ENCODE measurements at places on chromosomes 7 and 10. TPM values are rescaled to one million over a fixed set of nuclear protein-coding genes. Genes with fewer than 3 reads are reported as not detected.

- DNase-seq = no peak
Observed at GRCh38 chr10:25959540-25960232, 25.7 kb downstream of the MYO3A start.

DNA sequence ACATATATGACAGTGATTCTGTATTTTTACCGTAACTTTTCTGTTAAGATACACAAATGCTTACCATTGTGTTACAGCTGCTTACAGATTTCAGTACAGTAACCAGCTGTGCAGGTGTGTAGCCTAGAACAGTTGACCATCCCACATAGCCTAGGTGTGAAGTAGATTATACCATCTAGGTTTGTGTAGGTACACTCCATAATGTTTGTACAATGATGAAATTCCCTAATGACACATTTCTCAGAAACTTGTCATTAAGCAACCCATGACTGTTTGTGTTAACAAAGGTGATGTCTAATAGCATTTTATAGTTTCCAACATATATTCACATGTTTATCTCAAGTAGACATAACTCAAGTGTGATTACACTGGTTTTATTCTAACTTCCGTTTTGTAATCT lies 218.5 kb downstream of the PLXDC2 start:
- no peak for DNase-seq

GRCh38 chr7:132191418-132191817 lies 384.9 kb downstream of the PLXNA4 start:
- peak; percentile 67 for DNase-seq

GRCh38 chr10:21031232-21031795 lies 134.2 kb upstream of the NEBL start:
- DNase-seq = no peak

DNA sequence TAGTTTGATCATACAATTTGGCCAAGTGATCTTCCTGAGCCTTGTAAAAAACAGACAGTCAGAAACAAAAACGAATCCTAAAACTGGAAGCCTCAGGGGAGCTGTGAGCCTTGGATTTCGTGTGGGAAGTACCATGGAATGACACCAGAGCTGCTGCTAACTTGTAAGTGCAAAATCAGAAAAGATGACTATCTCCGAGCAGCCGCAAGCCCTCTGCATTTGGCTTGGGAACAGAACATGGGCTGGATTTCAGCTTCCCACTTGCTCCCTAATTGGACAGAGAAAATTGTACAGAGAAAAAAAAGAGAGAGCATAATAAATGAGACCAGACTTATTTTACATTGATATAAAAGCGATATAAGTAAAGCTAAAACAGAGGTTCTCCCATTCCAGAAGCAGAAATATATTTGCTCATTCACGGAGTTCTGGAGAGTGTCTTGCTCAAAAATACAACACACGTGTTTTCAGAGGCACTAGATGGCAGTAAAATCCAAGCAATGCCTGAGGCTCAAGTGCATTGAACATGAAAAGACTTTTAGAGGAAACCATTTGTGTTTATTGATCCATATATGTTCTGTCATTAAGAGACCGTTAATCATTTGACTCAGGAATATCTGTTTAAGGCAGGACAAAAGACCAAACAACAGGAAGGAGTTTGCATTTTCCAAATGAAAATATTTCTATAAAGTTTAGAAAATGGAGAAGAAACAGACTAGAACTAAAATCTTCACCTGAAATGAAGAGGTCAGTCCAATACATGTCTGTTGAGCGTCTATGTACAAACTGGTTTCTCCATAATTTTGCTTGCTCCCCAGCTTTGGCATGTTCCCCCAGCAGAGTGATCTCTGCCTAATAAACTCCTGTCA lies 78.3 kb upstream of the SLC26A5 start:
- DNase-seq = peak; percentile 68

GRCh38 chr10:5862360-5862961 lies 27.2 kb downstream of the ANKRD16 start:
- DNase-seq = no peak

- DNase-seq = no peak
Observed at GRCh38 chr10:124149189-124150042, 56.0 kb upstream of the CHST15 start.

- no peak for DNase-seq
Observed at GRCh38 chr7:31466036-31466435, 47.9 kb upstream of the ITPRID1 start.

GRCh38 chr7:55912748-55913158 lies 25.5 kb downstream of the ZNF713 start:
- no peak for DNase-seq

- DNase-seq = no peak
Observed at GRCh38 chr10:121157998-121158397, 306.8 kb downstream of the WDR11 start.

- peak; percentile 50 for DNase-seq
Observed at GRCh38 chr10:15293862-15294842, 76.9 kb downstream of the FAM171A1 start.

DNA sequence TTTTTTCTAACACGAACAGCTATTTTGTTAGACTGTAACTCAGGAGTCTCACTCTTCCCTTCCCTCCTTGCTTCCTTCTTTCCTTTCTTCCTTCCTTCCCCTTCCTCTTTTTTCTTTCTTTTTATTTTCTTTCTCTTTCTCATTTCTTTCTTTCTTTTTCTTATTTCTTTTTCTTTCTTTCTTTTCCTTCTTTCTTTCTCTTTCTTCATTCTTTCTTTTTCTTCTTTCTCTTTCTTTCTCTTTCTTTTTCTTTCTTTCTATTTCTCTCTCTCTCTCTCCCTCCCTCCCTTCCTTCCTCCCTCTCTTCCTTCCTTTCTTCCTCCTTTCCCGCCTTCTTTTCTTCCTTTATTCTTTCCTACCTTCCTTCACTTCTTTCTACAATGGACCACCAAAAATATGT lies 1443.0 kb upstream of the LRRTM3 start:
- DNase-seq = no peak

DNA sequence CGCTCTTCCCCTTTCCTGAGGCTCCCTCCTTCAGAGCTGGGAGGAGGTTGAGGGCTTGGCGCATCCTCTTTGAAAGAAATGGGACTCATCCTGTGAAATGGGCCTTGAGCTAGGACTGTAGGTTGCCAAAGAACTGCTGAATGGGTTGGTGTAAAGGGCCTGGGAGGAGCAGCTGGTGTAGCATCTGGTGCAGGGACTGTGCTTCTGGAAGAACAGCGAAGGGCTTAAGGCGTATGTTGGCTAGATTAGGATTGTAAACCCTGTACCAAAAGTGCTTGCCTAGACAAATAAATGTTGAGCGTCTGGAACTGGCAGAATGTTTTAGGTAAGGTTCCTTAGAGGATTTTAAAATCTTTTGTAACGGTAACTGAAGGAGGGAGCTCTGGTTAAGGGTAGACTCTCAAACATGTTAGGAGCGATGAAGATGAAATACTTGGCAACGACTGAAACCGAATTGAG lies 563 bp downstream of the STAM start:
- peak; percentile 51 for DNase-seq

DNA sequence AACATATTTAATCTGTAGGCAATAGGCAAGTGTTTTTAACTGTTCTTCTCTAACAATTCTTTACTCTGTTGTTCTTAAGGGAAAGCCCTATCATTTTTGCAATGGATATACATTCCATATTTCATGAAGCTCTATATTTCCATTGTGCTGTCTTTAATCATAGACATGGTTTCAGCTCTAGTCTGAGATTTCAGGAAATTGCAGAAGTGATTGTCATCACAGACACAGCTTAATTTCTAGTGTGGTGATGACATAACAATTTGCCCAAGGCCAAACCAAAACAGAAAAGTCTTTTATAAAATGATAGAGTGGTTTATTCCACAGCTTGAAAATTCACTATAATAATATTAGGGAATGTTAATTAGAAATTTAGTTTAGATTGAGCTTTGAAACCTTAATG lies 494.1 kb upstream of the SEMA3A start:
- DNase-seq = peak; percentile 65

DNA sequence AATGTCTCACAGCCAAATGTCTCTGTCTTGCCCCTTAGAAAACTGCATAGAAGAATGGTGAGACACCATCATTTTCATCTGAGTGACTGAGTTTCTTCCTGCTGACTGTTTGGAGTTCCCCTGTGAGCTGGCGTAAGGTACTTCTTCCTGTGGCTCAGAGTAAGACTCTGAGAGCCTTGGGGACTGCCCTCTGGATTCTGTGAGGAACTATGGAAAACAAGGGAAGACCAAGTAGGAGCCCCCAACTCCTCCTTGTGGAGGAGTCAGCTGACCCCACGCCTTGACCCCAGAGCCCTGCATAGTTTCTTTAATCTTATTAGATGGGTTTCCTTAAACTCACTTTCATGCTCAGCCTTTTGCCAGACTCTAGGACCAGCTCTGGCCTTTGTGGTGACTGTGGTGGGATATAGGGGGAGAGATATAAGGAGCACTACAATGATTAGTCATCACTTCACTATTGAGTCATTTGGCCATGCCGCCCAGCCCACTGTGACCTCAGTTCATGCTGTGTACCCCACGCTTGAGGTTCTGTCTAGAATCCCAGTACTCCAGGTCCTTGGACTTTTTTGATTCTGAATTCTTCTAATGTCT lies 51.8 kb upstream of the FAM133B start:
- peak; percentile 45 for DNase-seq

GRCh38 chr10:48600645-48601505 lies 4.0 kb downstream of the ARHGAP22 start:
- DNase-seq = no peak

- no peak for DNase-seq
Observed at GRCh38 chr10:98085238-98085637, 49.2 kb upstream of the R3HCC1L start.

DNA sequence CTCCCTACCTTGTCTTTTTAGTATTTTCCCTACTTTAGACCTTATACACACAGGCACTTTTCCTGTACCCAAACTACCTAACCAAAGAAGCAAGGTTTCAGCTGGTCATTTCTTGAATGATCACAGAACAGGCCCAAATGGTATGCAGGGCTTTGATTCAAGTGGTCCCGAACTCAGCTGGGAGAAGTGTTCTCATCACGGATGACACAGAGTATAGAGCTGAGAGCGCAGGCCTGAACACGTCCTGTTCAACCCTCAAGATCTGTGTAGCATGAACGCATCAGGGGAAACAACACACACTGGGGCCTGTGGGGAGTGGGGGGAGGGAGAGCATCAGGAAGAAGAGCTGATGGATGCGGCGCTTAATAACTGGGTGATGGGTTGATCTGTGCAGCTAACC lies 318.2 kb downstream of the SFMBT2 start:
- DNase-seq = no peak

- DNase-seq = no peak
Observed at GRCh38 chr10:82961864-82962263, 1086.9 kb downstream of the NRG3 start.

DNA sequence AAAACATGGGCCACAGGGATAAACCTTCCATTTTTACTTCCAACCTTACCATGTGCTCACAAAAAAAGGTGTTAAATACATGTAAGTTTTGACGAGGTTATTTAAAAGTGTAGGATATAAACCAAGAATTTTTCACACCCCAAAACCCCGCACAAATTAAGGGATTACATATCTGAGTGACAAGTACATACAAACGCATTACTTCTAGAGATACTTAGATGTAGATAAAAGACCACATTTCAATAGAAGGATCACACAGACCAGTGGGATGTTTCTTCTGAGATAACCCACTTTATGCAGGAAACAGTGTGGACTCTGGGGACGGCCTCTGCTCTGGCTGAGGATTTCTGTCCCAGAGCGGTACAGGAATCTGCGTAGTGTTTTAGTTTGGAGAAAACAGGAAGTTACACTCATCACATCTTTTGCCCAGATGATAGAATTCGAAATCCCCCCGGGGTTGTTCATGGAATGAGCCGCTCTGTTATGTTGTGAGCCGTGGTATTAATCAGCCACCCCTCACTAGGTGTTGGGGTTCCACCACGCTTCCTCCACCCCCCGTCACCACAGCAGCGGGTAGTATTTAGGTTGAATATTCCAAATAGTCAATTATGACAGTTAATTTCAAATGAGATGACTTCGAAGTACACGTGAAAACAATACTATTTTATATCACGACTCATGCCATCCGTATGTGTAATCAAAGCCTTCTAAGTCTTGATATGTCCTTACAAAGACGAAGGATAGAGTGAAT lies 1.3 kb upstream of the CUL1 start:
- DNase-seq = peak; percentile 33

DNA sequence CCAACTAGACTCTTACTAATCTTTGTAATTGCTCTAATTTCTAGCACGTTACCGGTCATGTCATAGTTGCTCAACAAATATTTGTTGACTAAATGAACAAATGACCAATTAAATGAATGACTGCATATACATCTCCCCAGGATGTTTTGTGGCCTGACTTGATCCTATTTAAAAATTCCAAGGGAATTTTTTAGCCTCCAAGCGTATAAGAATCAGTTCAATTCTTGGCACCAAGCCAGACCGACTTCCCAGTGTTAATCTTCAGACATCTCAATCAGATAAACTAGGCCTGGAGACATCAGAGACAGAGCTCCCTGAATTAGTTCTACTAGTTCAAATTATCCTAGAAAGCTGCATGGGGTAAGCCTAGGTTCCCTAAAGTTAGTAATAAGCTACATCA lies 96.0 kb downstream of the GSAP start:
- DNase-seq = no peak

- DNase-seq = no peak
Observed at GRCh38 chr10:88466786-88467185, 116.3 kb downstream of the RNLS start.

DNA sequence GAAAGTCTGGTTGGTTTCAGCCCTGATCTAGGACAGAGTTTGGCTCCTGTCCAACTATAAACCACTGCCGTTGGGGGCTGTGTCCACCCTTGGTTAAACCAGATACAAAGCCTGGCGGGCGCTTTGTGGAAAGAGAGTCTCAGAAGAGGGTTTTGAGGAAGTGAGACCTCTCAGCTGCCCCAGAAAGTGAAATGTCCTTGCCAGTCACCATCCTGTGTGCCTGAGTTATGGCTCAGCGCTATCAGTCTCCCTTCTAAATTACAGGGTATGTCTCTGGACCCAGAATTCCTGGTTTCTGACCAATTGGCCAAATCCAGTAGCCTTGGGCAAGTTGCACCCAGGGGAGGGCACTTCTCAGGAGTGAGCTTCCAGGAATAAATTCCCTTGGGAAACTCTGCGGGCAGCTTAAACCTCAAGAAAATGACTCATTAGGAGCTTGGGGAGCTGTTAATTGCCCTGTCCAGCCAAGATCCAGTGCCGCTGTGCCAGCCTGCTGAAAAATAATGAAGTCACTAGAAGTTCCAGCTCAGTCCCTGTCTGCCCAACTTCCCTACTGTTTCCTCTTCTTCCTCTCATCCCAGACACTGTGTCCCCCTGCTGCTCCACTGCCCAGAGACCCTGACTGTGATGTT lies 66.7 kb upstream of the PDZD8 start:
- DNase-seq = peak; percentile 90

A1CF gene
- total RNA-seq = not detected

ASZ1 gene
- total RNA-seq = not detected

CLRN3 gene
- total RNA-seq = not detected

CAMK2B gene
- total RNA-seq = 6.4 TPM

SPDYE6 gene
- total RNA-seq = not detected

IRF5 gene
- not detected for total RNA-seq

PTN gene
- total RNA-seq = 12.8 TPM

RARRES2 gene
- 1.4 TPM for total RNA-seq

FAM13C gene
- 9.1 TPM for total RNA-seq
